ENCODE measurements at places on chromosomes 7 and 10. TPM values are rescaled to one million over a fixed set of nuclear protein-coding genes. Genes with fewer than 3 reads are reported as not detected.

The CEP55 gene
- total RNA-seq: 50.5 TPM

The SRGN gene
- total RNA-seq: 150 TPM

The ADAM12 gene
- total RNA-seq: 0.07 TPM

The FAM25C gene
- total RNA-seq: not detected

The PDK4 gene
- not detected for total RNA-seq
